Cardiac fibroblast (primary cell): ENCODE measurements at places on chromosomes 5 and 9.
A peak's percentile ranks its signal among the peaks of the same experiment; 100 is the strongest.

DNA sequence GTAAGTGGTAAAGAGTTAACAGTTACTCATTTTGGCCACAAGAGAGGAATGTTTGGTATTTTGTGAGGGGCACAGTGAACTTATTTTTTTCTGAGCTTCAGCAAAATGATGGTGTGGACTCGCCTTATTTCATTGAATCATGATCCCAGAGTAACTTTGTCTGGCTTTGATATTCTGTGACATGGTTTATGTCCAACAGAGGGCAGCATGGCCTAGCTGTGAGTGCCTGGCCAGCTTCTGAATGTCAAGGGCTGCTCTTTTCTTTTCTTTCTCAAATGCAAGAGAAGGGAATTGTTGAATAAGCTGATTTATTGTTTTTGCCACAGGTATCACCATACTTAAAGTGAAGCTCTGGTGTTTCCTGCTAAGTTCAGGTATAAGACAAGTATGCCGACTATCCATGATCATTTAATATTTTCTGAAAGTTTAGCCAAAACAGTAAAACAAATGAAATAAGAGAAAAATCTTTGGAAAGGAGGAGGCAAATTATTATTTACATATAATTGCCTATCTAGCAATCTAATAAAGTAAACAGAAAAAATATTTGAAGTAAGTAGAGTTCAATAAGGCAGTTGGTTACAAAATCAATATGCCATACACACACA, 31.7 kb downstream of the MRPL22 start:
- peak; percentile 72 for DNase-seq

- no peak for DNase-seq
These were observed 243.5 kb upstream of the FBXL7 start for GRCh38 chr5:15256485-15256884.

DNA sequence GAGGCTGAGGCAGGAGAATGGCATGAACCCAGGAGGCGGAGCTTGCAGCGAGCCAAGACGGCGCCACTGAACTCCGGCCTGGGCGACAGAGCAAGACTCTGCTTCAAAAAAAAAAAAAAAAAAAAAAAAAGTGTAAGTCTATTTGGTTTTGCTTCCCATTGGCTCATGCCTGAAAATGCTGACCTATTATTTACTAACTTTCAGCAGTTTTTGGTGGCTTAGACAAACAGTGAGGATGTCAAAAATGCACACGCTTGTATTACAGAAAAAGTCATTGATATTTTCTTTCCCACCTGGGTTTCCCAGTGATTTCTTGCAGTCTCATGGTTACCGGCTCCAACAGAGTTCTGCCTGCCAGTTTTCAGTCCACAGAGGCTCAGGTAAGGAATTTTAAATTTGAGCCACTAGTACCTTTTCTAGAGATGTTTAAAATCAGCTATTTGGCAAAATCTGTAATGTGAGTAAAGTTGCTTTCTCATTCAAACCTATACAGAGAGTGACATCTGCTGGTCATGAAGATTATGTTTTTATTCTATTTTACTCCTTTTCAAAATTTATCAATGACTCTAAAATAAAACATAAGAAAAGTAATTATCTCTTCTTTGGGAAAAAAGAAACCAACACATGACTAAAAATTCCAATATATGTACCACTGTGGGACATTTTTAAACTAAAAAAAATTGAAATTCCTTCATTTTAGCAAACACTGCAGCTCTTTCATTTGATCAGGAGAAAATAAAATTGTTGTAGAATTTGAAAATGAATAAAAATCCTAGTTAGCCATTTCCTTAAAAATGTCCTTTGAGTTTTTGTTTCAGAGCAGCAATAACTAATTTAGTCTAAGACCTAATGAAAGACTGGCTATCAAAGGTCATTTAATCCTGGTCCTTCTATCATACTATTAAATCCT, 8.8 kb downstream of the FAM200C start:
- DNase-seq = peak; percentile 46

GRCh38 chr5:139296198-139296597, 2.7 kb downstream of the MATR3 start:
- DNase-seq = no peak

GRCh38 chr5:91269198-91269597, 113.9 kb downstream of the ARRDC3 start:
- no peak for DNase-seq

GRCh38 chr9:16184964-16185646, 632.3 kb downstream of the CCDC171 start:
- no peak for DNase-seq

DNA sequence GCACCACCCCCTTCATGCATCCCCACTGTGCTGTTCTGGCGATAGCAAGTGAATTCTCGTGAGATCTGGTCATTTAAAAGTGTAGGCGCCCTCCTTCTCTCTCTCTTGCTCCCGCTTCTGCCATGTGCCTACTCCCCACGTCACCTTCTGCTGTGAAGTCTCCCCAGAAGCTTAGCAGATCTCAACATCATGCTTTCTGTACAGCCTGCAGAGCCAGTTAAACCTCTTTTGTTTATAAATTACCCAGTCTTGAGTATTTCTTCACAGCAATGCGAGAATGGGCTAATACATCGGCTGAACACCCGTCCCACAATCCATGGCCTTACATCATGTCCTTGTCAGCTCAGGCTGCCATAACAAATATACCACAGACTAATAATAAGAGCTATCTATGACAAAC, 17.4 kb downstream of the SHC3 start:
- DNase-seq = no peak
